ENCODE measurements at places on chromosomes 4 and X.

GRCh38 chr4:25928379-25929297, 14.6 kb downstream of the SMIM20 start:
- peak; percentile 71 for DNase-seq

DNA sequence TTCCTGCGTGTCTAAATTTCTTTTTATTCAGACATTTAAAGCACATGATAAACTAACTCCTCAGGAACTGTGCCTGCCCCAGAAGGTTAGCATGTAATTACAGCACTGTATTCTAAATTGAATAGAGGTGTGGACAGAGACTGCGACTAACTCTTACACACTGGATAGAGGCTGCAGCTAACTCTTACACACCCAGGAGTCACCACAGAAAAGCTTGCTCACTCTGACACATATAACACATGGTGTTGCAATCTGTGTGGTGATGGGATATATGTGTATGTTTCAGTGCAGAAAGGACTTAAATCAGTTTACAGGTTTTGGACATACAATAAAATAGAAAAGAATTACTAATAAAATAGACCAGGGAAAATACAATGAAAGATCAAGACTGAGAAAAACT, 41.5 kb downstream of the SMAD1 start:
- no peak for DNase-seq

DNA sequence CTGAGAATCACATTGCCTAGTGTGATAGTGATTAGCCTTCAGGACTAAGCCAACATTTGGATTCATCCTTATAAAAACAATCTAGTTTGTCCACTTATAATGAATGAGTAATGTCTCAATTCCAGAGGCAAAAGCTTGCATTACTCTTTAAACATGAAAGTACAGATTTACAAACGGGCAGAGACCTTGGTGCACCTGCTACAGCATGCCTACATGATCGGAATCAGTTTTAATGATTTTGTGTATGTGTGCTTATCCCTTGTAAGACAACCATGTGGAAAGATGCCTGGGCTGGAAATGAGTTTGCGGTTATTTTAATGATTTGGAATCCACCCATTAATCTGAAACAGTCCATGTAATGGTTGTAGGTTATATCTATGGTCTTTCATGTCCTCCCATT, 572.7 kb downstream of the KLHL13 start:
- DNase-seq = no peak

DNA sequence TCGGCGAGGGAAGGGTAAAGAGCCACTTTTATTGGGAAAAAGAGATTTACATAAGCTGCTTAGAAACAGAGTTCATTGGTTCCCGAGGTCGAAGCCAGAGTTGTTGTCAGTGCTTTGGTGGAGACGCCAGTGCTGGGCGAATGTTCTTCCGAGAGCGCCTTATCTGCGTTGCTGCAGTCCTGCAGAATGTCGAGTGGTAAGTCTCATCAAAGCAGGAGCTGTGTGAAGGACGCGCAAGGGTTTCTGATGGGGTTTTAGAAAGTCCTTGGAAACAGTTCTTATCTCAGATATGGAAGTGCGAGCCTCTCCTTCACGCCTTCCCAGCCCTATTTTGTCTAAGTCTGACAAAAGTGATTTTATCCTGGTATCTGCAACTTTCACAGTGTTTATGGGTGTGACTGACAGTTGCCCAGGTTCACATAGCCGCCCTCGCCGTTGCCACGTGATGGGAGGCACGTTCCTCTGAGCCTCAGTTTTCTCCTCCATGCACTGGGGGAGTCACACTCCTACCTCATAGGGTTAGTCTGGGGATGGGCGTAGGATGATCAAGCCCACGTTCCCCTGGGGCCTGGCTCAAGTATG, 47.3 kb upstream of the NSG1 start:
- DNase-seq = no peak

DNA sequence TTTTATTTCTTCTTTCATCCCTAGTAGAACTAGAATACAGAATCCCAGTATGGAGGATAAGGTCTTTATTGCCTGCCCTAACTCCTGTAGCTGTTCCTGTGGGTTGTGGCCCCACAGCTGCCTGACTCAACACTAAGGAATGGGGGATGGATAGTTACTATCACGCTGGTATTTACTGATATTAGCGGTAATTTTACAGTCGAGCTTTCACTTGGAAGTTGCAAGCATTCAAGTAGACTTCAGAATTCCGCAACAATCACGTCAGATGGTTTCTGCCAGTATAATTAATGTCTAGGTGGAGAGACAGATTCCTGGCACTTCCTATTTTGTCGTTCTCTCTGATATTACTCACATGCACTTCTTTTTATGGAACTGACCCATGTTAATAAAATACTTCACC, 489.8 kb downstream of the PABPC4L start:
- no peak for DNase-seq
